NCI-H1092 (cell line): ENCODE measurements at places on chromosomes 7 and 10.

DNA sequence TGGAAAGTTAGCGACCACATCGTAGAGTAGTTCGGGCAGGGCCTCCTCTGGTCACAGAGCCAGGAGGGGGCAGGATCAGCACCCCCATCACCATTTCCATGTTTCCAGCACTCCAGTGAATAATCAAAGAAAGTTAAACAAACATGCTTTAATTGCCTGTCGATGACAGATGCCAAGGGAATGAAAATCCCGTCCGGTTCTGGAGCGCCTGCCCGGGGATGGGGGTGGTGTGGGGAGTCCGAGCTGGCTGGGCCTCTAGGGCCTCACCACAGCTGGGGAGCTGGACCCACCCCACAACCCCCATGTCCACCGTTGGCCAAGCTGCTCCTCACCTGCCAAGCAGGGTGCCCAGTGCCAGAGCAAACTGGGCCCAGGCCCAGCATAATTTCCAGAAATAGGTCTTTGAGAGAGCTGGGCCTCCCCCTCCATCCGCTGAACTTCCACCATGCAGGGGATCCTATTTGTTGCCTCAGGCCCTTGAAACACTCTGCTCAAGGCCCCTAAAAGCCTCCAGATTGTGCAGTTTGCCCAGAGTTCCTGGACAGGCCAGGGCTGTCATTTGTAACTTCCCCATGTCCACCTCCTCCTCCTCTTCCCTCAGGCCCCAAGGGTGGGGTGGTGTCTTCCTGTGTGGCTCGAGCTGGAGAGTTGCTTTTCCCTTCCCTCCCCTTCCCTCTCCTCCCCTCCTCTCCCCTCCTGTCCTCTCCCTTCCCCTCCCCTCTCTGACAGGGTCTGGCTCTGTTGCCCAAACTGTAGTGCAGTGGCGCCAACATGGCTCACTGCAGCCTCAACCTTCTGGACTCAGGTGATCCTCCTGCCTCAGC, 101.0 kb downstream of the MYL10 start:
- no peak for DNase-seq

GRCh38 chr10:335151-335800, 200.0 kb downstream of the ZMYND11 start:
- DNase-seq, result no peak

DNA sequence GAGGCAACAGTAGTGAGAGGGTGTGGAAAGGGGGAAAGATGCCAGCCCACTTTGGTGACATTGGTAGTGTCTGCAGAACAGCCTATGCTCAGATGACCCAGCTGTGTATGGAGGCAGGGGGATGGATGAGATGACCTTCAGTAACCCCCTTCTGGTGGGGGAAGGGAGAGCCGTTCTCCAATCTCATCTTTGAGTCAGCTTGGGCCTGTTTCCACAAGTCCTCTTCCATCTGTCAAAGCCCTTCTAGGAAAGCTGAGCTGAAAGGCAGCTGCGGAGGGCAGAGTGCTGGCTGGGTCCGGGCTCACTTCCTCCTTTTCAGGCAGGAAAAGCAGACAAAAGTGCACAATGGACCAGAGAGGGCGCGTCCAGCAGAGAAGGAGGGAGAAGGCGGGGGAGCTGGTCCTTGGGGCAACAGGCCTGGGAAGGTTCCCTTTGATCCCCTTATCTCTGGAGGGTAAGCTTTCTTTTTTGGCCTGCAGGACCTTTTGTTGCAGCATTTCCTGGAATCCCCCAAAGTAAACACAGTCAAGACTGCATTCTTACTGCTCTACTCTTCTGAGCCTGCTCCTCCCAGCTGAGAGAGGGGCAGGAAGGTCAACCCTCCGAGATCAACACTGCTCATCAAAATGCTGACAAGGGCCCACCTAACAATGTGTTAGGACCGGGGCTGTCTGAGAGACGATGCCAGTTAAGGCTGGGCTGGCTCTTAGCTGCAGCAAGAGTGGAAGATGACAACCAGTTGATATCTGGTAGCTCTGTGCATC, 1.2 kb upstream of the LRMDA start:
- DNase-seq, result no peak

- no peak for DNase-seq
These were observed 188.3 kb upstream of the STK17A start for GRCh38 chr7:43394441-43395130.

- no peak for DNase-seq
These were observed 204.1 kb upstream of the POM121L12 start for GRCh38 chr7:52831321-52831720.

DNA sequence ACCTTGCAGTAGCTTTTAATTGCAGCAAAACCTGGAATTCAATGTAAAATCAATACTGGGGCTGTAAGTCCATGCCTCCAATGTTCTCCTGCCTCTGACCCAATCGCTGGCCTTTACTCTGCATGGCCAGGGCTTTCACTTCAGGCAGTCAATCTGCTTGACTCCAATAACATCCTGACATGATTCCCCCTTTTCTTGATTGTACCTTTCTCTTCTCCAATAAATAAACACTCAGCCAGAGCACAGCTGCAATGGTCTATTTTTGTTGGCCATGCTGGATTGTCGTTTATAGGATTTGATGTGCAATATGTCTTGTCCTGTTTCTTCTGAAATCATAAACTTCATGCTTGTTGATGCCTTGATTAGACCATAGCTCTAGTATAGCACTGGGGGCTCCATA, 97.8 kb upstream of the COL1A2 start:
- no peak for DNase-seq

- no peak for DNase-seq
These were observed 55.7 kb upstream of the JCAD start for GRCh38 chr10:30114881-30115625.

GRCh38 chr10:80506836-80507487, 30.7 kb upstream of the SH2D4B start:
- DNase-seq, result no peak

- DNase-seq, result no peak
These were observed 288.1 kb downstream of the PARD3 start for GRCh38 chr10:34526758-34527730.

DNA sequence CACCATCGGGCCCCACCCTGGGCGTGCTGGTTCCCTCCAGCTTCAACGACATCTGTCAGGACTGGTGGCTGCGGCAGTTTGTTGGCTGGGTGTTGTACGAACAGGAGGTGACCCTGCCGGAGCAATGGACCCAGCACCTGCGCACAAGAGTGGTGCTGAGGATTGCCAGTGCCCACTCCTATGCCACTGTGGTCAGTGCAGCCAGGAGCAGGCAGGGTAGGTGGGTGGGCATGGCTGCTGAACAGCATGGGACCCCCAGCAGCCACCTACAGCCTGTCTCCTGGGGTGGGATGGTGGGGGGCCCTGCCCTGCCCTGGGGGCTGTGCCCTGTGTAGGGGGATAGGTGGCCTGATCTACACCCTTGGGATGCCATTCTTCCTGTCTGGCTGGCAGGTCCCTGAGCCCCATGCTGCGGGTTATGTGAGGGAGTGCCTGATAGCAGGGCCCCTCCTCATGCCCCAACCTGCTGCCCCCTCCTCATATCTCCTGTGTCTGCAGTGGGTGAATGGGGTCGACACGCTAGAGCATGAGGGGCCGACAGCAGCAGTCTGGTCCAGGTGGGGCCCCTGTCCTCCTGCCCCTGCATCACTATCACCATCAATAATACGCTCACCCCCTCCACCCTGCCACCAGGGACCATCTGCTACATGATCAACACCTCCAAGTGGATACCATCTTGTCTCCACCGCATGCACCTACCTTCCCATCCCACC, 56.9 kb downstream of the ZNF727 start:
- DNase-seq, result no peak

DNA sequence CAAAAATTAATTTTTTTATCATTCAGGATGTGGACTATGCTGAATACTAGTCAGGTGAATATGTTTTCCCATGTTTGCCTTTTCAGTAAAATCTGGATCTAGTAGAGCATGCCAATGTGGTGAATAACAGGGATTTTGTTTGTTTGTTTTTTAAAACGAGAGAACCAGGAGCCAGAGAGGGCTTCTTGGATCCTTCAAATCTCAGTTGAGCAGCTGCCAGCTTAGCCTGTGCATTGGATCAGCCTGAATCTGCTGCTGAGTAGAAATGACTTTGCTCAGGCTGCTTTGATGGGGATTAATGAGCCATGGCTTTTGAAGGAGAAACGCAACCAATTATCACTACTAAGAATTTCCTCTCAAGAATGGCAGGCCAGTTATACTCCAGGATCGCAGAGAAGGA, 493.8 kb downstream of the ARL4A start:
- DNase-seq, result peak; percentile 92

DNA sequence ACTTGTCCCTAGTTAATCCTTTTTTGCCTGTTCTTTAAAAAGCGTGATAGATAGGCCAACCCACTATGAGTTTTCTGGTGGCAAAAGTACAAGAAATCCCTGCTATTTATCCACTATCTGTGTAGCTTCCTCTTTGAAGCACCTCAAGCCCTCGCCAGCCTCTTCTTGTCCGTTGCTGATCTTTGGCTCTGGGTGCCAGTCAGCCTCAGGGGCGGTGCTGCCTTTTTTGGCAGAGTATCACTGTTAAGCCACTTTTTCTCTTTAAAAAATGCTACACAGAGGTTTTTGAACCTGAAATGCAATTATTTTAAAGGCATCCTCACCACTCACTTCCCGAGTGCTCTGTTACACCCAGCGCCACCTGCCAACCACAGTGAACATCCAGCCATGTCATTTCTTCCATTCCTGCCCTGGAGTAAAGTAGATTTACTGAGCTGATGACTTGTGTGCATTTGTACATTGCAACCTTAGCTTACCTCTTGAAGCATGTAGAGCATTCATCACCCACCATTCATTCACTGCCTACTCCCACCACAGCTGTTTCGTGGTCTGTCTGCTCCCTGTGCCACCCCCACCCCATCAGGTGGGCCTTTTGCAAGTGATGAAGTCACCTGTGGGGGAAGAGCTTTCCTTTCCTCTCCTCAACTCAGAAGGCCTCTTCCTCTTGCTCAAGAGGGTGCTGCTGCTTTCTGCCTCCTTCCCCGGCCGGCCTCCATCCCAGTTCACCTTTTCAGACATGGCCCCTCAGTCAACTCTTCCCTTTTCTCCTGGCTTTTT, 414.2 kb upstream of the GALNT17 start:
- no peak for DNase-seq

- DNase-seq, result no peak
These were observed 161.5 kb upstream of the AGR3 start for GRCh38 chr7:17043012-17043877.

DNA sequence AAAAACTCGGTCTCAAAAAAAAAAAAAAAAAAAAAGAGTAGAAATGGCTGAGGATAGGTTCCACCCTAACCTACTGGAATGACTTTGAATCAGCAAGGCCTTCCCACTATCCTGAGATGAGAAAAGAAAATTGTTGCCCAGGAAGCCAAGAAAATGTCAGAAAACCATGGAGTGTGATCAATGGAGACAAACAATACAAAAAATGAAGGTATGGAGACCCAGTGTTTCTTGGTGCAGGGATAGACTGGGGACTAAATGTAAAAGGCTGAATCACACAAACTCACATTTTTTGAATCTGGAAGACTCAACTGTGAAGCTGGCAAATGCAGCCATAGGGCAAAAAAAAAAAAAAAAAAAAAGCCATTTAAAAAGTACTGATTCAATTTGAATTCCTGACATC, 364.3 kb upstream of the ANKRD30A start:
- no peak for DNase-seq

GRCh38 chr7:110347081-110347480, 743.8 kb upstream of the LRRN3 start:
- peak; percentile 62 for DNase-seq

DNA sequence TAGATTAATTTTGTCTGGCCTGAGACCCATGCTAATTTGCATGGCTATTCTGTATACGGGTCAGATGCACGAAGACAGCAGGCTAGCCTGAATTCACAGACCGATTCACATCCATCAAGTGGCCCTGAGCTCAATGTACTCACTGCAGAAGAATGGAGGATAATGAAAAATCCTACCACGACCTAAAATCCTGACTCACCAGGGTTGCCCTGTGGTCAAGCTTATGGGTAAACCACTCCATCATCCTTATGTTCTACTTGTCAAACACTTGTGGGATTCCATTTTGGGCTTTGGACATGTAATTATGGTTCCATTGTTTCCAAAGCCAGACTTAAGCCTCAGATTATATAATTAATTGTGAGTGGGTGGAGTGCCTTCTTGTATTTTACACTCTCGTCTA, 110.4 kb upstream of the ZNF438 start:
- no peak for DNase-seq

DNA sequence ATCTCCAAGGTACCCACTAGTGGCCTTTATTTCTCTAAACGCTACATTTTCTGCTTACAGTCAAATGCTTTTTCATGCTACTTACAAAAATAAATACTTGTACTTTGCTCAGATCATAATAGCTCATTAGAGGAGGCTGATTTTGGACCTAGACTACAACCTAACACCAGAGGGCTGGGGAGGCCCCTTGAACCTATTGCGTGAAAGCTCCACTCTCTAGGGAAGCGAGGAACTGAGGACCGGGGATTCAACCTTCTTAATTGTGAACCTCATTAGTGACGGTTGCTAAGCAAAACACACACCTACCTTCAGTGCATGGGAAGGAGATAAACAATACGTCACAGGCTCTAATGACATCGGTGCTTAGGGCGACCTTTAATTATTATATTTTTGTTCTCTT, 92.1 kb downstream of the EBF3 start:
- no peak for DNase-seq

GRCh38 chr7:114295522-114295921, 119.1 kb upstream of the FOXP2 start:
- DNase-seq, result no peak

DNA sequence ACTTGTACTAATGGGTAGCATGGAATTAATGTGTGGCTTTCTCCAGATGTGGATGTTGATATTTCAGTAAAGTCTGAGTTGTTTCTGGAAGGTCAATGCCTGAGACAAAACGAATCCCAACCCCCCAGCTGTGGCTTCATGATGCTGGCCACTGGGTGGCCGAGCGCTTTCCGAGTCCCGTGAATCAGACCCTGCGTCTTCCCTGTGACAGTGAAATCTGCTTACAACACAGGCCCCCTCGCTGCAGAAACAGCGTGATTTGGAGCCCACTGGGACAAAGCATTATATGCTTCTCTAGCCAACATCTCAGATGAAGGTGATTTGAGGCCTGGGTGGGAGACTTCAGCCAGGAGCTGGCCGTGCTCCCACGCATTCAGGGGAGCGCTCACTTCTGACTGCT, 124.7 kb downstream of the WDR37 start:
- DNase-seq, result no peak

GRCh38 chr10:3975016-3975415, 190.0 kb upstream of the KLF6 start:
- DNase-seq, result no peak

GRCh38 chr10:121043124-121043849, 192.1 kb downstream of the WDR11 start:
- no peak for DNase-seq

DNA sequence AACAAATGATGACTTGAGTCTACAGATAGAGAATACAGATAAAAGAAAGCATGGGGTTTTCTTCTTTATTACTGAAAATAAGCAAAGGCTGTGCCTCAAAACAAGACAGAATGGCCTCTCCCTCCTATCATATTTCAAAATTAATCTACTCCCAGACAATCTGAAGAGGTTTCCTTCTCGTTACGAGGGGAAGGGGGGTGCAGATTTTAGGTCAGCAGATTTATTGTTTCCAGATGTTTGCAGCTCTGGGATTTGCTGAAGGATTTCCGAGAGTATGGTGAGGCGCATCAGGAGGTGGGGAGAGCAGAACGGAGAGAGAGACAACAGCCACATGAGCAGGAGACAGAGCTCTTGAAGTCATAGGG, 89.8 kb downstream of the KIAA1549 start:
- DNase-seq, result peak; percentile 20

GRCh38 chr10:96225119-96225518, 46.2 kb downstream of the BLNK start:
- no peak for DNase-seq

GRCh38 chr10:61910894-61911293, 9.4 kb downstream of the ARID5B start:
- DNase-seq, result no peak
